Germinal center (tissue), 1 donor: ENCODE measurements at places on chromosomes 16 and 17.

DNA sequence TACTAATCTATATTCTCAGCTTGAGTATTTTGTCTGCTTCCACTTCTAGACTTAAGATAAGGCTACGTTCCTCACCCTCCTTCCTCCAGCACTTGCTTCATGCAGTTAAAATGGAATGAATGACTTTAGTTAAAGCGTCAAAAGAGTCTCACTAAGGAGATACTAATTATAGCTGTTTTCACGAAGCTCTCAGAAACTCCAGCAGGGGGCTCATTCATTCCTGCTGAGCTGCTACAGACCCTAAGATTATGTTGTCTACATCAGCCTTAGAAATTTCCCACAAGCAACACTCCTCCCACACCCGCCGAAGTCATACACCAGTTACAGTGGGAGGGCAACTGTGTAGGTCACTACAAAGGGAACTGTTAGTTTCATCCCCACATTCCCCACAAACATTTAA, 57.0 kb upstream of the KIFC3 start:
- no peak for DNase-seq

DNA sequence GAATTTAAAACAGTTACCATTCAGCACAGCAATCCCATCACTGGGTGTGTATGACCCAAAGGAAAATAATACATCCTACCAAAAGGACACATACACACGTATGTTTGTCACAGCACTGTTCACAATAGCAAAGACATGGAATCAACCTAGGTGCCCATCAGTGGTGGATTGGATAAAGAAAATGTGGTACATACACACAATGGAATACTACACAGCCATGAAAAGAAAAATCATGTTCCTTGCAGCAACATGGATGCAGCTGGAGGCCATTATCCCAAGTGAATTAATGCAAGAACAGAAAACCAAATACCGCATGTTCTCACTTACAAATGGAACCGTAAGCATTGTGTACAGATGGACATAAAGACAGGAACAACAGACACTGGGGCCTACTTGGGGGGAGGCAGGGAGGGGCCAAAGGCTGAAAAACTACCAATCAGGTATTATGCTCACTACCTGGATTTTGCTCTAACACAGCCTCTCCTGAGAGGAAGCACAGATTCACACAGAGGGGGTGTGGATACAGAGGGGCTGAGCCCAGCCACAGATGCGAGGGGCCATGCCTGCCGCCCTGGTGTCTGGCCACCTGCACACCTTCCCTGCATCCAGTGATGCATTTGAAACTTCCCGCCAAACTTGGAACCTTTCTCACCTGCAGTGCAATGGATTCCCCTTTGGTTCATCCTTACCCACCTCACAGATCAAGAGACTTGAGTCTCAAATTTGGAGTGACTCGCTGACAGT, 55.9 kb downstream of the USP22 start:
- no peak for DNase-seq

- DNase-seq = no peak
Observed at GRCh38 chr17:44043272-44043696, 23.2 kb downstream of the LSM12 start.

DNA sequence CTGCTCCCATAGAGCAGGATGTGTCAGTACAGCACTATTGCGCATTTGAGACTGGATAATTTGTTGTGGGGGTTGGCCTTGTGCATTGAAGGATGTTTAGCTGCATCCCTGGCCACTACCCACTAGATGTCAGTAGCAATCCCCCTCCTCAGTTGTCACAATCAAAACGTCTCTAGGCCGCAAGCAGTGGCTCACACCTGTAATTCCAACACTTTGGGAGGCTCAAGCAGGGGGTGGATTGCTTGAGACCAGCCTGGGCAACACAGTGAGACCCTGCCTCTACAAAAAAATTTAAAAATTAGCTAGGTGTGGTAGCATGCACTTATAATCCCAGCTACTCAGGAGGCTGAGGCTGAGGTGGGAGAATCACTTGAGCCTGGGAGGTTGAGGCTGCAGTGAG, 48.4 kb downstream of the CENPV start:
- no peak for DNase-seq

DNA sequence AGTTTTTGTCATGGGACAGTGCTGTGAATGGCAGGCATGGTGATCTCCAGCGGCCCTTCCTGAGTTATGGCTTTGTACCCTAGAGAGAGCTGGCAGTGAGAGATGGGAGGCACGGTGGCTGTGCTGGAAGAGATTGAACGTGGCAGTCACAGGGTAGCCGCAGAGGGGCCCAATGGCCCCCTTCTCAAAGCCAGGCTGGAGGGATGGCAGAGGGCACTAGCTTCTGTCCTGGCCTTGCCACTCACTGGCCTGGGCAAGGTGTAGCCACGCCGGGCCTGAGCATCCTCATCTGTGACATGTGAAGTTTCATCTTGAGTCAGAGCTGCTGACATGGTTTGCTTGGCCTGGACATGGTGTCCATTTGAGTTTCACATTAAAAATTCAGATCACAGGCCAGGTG, 3.9 kb upstream of the ATP2A1 start:
- no peak for DNase-seq

DNA sequence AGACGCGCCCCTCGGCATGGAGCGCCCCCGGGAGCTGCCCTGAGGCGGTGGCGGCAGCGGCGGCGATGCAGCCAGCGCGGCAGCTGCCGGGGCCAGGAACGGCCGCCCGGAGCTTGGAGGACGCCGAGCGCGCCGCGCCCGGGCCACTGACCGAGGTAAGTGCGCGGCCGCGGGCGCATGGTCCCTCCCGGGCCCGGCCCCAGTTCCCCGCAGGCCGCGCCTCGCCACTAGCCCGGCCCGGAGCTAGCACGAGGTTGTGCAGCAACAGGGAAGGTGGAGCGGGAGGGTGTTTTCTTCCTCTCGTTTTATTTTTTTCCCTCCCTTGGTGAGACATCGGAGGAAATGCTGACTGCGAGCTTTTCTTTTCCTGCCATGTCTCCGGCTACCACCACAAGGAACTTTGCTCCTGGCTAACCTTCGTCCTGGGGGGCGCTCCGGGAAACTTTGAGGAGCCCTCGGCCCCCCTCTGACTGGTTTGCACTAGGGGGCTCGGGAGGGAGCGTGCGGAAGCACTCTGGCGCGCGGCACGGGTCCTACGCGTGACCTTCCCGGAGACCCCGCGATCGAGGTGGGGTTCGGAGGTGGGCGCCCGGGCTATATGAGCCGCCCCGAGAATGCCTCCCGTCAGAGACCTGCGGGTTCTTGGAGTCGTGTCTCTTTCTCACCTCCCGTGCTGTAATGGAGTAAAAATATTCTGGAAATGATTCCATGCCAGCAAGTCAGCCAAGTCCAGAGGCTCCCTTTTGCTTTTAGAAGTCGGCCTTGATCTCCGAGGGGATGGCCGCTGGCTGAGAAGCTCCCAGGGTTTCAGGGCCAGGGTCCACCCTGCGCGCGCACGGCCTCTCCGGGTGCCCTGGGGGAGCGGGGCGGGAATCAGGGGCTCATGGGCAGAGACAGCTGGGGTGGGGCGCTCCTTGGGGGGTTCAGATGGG, 868 bp downstream of the KCNJ12 start:
- no peak for DNase-seq

DNA sequence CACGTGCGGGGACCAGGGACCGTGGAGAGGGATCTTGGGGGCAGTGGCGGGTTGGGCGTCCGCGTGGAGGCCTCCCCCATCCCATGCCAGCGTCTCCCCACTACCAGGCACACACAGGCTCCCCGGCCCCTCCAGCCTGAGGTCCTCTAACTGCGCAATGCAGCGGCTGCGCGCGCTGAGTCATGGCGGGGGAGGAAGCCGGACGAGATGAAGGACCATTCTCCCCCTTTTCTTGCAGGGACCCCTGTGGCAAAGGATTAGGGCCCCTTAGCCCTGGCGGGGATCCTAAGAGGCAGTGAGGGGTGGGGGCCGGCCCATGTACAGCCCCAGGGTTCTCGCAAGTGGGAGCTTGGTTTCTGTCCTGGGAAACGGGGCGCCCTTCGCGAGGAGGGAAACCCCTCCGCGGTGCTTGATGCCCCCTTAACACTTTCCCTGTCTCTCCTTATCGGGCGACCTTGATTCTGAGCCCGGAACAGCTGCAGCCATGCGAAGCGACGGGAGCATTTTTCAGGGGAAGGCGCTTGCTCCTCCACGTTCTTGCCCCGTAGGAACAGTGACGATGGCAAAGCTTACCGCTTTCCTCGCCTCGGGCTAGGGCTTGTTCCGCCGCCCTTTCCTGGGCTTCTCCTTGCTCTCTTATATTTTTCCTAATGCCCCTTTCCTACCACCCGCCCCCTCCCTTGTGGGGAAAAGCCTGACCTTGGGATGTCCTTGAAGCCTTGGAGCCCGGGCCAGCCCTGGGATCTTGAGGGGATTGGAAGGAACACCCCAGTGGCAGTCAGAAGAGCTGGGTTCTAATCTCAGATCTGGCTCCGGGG, 592 bp downstream of the ALDOA start:
- no peak for DNase-seq

GRCh38 chr17:9402590-9403199, 172.9 kb downstream of the STX8 start:
- DNase-seq = peak; percentile 11

GRCh38 chr16:66390346-66391108, 24.0 kb downstream of the CDH5 start:
- no peak for DNase-seq

GRCh38 chr17:27554152-27554551, 76.8 kb upstream of the LGALS9 start:
- no peak for DNase-seq

GRCh38 chr16:23132775-23133463, 16.3 kb downstream of the USP31 start:
- no peak for DNase-seq

GRCh38 chr17:44830359-44831288, 537 bp upstream of the GJC1 start:
- peak; percentile 18 for DNase-seq

DNA sequence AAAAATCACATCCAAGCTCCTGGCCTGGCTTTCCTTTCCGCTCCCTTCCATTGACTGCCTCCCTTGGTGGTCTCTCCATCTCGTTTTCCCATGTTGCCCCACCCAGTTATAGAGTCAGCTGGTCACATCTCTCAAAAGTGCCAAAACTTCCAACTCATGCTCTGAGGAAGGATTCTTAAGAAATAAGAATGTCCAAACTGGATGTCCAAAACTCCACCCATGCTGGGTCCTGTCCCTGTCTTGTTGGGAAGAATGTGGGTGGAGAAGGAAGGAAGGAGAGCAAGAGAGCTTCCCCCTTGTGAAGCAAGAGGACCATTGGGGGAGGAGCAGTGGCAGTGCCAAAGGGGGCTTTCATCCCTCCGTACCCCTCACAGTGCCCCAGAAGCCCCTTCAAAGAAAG, 44.6 kb upstream of the MAP3K14 start:
- no peak for DNase-seq

- DNase-seq = no peak
Observed at GRCh38 chr16:27114006-27114405, 47.3 kb downstream of the C16orf82 start.

DNA sequence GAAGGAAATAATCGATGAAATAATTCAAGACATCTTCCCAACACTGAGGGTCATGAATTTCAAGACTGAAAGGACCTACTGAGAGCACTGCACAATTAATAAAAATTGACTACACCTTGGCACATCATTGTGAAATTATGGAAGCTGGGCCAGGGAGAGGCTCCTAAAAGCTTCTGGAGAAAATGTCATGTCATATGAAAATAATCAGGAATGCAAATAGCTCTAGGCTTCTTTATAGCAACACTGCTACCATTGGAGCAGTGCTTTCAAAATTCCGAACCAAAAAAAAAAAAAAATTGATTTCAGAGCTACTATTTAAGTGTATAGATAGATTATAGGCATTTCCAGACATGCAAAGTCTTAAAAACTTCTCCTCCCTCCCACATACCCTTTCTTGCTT, 6.4 kb upstream of the ALOX15B start:
- no peak for DNase-seq

DNA sequence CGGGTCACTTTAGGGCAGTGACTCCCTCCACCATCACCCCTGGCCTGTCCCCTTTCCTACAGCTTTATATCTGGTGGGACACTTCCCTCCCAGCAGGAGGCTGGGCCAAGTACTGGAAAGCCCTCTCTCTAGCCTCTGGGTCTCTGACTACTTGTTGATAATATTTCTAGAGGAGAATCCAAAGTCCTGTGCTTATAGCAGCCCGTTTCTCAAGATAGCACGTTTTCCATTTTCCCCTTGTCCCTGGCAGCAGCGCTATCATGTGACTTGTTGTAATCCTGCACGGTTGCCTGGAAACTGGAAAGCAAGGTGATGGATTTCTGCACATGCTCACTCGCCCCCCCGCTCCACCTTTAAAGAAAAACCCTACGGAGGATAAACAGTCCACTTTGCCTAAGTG, 3.3 kb upstream of the AXIN2 start:
- DNase-seq = no peak

GRCh38 chr16:3056336-3057180, 8.9 kb upstream of the IL32 start:
- DNase-seq = no peak

GRCh38 chr17:601926-602303, 112.7 kb downstream of the VPS53 start:
- no peak for DNase-seq

- DNase-seq = peak; percentile 12
Observed at GRCh38 chr16:82439678-82440293, 187.0 kb upstream of the CDH13 start.

DNA sequence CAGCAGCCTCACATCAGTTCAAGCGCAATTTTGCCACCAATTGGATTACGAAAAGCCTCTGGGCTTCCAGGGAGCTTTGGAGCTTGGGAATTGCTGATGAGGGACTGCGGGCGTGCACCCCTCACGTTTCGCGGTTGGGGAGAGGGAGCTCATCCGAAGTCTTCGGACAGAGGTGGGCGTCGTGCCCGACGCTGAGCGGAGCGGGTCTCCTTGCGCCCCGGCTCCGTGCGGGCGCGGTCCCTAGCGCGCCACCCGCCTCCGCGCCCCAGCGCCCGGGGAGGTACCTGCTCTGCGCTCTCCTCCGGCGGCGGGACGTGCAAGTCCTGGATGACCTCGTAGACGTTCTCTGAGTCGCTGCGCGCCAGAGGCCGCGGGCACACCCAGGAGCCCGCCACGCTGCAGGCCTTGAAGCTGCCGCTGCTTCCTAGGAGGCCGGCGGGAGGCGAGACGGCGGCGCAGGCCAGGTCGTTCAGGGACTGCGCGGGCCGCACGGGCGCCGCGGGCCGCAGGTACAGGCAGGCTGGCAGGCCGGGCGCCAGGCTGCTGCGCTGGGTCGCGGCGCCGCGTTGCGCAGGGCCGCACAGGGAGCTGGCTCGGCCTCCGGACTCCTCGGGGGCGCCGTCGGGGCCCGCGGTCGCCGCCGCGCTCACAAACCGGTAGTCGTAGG, 3.2 kb downstream of the ARHGAP27 start:
- DNase-seq = no peak
